ENCODE measurements at places on chromosomes 1 and 21. TPM values are rescaled to one million over a fixed set of nuclear protein-coding genes. Genes with fewer than 3 reads are reported as not detected.

Gene LCK
- 208 TPM for total RNA-seq

Gene HEATR1
- 49.4 TPM for total RNA-seq

Gene GBP3
- total RNA-seq: 3.2 TPM

Gene PRDM2
- total RNA-seq: 64.3 TPM

Gene ADGRL4
- total RNA-seq: not detected

Gene BRINP2
- total RNA-seq: not detected

Gene AMIGO1
- 1.3 TPM for total RNA-seq

Gene CYP4Z1
- not detected for total RNA-seq

Gene MARCKSL1
- total RNA-seq: 47.0 TPM

Gene TACSTD2
- 0.16 TPM for total RNA-seq

Gene KCNJ9
- total RNA-seq: not detected

Gene PTPRU
- 2.0 TPM for total RNA-seq

Gene DMRTA2
- total RNA-seq: not detected

Gene PRR9
- not detected for total RNA-seq

Gene SZT2
- total RNA-seq: 52.1 TPM

Gene ZNF695
- 0.43 TPM for total RNA-seq

Gene AXDND1
- 1.1 TPM for total RNA-seq

Gene KANK4
- not detected for total RNA-seq

Gene RNU1-3
- 1,722 TPM for total RNA-seq

Gene TNNI3K
- total RNA-seq: 0.98 TPM

Gene VTCN1
- not detected for total RNA-seq

Gene RNPC3
- 26.7 TPM for total RNA-seq

Gene SAMD11
- not detected for total RNA-seq

Gene FCGR2B
- not detected for total RNA-seq

Gene RSPH1
- 0.33 TPM for total RNA-seq

Gene SPRR1A
- not detected for total RNA-seq

Gene ZP4
- not detected for total RNA-seq

Gene LDLRAD1
- total RNA-seq: not detected
